Thoracic aorta endothelial cell (primary cell): ENCODE measurements at places on chromosomes 2 and 18. TPM values are rescaled to one million over a fixed set of nuclear protein-coding genes. Genes with fewer than 3 reads are reported as not detected.

The UGT1A4 gene
- not detected in 2 replicates for total RNA-seq

The WNT6 gene
- not detected in 2 replicates for total RNA-seq

The DQX1 gene
- 0.13 TPM in 1 of 2 replicates, not detected in the other for total RNA-seq

The DSEL gene
- total RNA-seq: 8.4 and 14.6 TPM in 2 replicates

The INO80D gene
- total RNA-seq: 17.2 and 17.7 TPM in 2 replicates
